Urinary bladder (tissue), 4 donors: ENCODE measurements at places on chromosomes 4 and X. TPM values are rescaled to one million over a fixed set of nuclear protein-coding genes. Genes with fewer than 3 reads are reported as not detected.

- DNase-seq: no peak
These were observed 47.2 kb downstream of the FGFBP1 start for GRCh38 chr4:15891312-15891711.

DNA sequence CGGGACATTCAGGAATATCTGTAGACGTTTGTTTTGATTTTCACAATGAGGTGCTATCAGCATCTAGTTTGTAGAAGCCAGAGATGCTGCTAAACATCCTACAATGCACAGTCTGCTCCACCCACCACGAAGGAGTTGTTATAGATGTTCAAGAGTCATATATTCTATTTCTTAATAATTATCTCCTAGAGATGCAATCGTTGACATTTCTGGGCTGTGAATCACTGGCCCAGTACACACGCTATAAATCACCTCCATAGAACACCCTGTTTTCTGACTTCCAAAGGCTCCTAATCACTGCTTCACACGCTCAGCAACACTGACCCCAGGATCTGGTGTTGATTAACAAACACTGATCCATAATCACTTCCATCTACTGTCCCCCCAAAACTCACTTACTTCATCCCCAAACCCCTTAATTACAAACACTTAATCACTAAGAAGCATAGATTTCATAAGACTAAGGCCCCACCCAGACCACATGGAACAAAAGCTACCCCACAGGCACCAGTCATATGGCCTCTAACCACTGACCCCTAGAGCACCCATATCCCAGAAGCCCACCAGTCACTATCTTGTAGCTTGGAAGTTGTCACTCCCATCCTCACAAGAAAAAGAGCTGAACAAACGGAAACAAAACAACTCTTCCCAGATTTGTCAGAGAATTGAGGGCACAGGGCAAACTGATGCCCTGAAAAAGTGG is 31.7 kb upstream of the ZNF41 start:
- no peak for DNase-seq

- DNase-seq: no peak
These were observed 22.3 kb downstream of the CAMK2D start for GRCh38 chr4:113739197-113739596.

The GAGE13 gene
- total RNA-seq: not detected
